Left hindlimb (tissue), 1 donor: ENCODE measurements at places on chromosomes 7 and 10.
A peak's percentile ranks its signal among the peaks of the same experiment; 100 is the strongest.

GRCh38 chr10:86402283-86402941, 35.8 kb upstream of the GRID1 start:
- no peak for DNase-seq

GRCh38 chr7:132677918-132678317, 101.6 kb upstream of the PLXNA4 start:
- no peak for DNase-seq

DNA sequence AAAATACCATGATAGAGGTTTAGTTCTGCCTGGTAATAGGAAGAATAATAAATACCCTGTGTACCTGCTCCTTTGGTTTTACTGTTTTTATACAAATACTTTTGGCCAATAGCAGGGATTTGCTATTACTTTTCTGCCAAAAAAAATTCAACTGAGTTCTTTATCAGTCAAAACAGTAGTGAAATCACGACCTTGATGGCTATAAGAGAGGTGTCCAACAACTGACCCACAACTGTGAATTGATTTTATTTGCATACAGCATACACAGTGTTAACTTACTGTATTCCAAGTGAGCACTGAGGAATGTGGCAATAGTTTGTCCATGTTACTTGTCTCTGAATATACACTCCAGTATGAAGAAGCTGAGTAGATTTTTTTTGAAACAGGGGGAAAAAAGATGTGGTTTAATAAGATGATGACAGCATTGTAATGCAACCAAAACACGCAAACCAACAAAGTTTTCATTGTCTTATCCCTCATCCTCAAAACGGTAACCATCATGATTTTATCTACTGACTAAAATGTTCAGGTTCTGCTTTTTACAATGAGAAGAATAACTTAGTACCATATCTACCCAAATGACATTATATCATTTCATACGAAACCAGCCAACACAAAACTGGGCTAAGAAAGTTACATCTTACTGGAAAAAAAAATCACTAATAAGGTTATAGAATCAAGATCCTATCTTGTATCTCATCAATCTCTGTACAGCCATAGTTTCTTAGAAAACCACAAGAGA, 63.3 kb downstream of the GSAP start:
- DNase-seq, result no peak

GRCh38 chr10:43284341-43284910, 17.6 kb upstream of the RASGEF1A start:
- DNase-seq, result no peak

DNA sequence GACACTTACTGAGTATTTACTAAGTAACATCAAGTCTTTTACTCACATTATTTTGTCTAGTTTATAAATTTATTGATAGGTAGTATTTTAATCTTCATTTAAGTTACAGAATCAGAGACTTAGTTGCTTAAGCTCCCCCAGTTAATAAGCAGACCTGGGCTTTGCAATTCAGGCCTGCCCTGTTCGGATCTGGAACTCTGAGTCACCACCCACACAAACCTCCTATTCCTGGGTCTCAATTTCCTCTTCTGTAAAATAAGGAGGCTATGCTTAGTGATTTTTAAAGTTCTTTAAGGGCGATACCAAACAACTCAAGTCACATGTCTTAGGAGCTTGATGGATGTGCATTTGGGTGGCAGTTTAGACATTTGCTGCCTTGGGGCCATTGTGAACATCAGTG, 3.5 kb upstream of the MGAM start:
- no peak for DNase-seq

GRCh38 chr7:23941551-23941950, 231.5 kb downstream of the STK31 start:
- DNase-seq, result no peak

DNA sequence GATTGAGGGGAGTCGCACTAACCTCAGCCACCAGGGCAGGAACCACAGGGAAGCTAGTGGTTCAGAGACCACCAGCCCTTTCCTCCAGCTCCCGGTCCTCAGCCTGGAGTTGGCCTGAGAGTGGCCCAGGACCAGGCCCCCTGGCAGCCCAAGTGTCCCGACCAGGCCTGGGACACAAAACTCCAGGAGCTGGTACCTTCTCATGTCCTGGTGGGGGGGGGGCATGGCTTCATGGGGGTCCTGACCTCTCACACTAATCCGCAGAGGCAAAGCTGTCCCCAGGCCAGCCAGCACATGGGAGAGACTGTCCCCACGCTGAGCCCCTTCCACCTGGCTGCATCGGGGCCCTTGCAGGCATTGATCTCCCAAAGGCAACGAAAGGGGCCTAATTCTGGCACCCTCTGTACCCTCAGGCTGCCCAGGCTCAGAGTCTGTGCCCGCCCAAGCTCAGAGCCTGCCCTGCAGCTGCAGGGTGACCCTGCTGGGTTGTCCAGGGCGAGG, 28.2 kb downstream of the GPRIN2 start:
- no peak for DNase-seq

- DNase-seq, result no peak
These were observed 70.6 kb downstream of the NEURL1 start for GRCh38 chr10:103564116-103564501.

- DNase-seq, result peak; percentile 47
These were observed 38.0 kb upstream of the TARP start for GRCh38 chr7:38311329-38311937.

DNA sequence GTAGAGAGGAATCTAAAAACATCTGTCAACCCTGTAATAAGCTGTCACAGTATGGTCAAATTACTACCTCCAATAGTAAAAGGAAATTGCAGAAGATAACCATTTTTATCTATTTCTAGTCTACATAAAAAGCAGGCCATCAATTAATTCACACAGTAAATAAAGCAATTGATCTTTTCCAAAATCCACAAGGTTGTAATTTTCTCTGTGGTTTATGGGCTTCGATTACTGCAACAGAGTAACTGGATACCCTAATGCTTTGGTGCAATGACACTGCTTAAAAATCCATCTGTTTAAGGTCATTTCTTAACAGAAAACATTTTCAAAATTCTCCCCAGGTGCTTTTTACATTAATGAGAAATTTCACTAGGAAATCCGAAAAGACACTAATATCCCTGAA, 23.9 kb downstream of the ESYT2 start:
- no peak for DNase-seq

DNA sequence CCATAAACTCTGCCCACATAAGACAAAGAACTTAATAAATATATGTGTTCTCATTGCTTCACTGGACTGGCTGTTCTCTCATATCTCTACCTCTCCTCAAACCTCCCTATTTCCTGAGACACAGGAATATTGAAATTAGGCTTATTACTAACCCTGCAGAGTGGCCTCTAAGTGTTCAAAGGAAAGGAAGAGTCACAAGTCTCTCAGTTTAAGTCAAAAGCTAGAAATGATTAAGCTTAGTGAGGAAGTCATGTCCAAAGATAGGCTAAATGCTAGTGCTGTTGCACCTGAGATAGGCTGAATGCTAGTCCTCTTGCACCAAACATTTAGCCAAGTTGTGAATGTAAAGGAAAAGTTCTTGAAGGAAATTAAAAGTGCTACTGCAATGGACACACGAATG, 41.1 kb downstream of the GNAI1 start:
- DNase-seq, result no peak

GRCh38 chr10:36170943-36171501, 528.9 kb upstream of the FZD8 start:
- no peak for DNase-seq

DNA sequence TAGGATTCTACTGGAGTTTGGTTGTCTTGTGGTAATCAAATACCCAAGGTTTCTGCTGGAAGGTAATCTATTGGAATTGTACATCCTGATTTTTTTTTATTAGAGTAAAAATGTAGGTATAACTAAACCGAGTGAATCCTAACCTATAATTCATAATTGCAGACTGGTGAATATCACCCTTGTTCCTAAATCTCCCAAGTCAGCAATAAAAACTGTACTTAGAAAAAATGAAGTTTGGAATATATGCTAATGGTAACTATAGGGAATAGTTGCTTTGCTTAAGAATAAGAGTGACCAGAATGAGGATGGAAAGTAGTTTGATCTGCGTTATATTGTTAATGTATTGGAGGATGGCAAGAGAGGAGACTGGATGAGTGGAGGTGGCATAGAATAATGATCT, 10.7 kb upstream of the FZD8 start:
- DNase-seq, result no peak

DNA sequence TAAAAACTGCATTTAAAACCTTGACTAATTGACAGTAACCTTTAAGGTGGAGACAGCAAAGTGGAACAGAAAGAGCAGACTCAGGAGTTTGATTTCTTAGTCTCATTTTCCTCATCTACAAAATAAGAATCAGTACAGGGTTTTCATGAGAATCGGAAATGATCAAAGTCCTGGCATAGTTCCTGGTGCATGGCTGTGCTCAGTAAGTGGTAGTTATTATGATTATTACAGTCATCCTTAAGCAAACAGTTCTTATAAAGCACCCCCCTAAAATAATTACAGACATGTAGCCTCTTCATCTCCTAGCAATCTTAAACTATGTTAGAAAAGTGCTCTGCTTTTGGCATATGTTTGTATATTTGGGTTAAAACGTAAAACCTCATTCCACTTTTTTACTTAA, 18.0 kb downstream of the NEBL start:
- DNase-seq, result no peak

DNA sequence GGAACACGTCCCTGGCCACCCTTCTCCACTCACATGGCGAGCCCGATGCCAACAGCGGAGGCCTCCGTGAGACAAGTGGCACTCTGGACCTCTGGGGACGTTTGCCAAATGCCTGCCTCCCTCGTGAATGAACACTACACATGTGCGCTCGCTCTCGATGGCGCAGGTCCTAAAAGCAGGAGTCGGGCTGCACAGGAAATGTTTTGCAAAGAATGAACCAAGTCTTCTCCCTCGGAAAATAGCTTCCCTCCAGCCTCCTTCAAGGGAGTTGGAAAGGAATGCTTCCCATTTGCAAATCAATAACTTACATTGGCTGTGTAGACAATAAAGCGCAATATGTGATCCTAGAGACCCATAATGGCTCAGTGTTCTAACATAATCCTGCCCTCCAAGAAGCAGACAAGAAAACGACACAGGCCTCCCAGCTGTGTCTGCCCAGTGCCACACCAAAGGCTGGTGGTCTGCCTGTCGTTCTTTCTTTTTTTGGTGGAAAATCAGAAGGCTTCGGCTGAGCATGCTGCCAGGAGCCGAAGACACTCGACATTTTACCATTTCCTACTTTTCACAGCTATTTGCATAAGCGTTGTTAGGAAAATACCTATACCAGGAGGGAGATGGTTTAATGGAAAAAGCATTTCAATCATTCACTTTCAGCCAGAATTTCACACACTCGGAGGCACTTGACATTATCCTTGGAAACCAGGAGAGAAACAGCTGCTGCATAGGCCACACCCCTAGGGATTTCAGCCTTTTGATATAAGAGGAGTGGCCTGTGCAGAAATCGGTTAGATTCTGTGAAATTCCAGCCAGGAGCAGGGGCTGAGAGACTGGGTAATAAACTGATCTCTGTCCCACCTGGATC, 38.4 kb downstream of the ATXN7L1 start:
- peak; percentile 47 for DNase-seq

GRCh38 chr10:51806079-51806835, 106.9 kb upstream of the CSTF2T start:
- DNase-seq, result no peak
